ENCODE measurements at places on chromosomes 3 and 15.

GRCh38 chr3:148681080-148681479 is 16.6 kb upstream of the AGTR1 start:
- DNase-seq, result no peak

GRCh38 chr3:48107227-48107626 is 81.0 kb downstream of the CDC25A start:
- DNase-seq, result no peak

DNA sequence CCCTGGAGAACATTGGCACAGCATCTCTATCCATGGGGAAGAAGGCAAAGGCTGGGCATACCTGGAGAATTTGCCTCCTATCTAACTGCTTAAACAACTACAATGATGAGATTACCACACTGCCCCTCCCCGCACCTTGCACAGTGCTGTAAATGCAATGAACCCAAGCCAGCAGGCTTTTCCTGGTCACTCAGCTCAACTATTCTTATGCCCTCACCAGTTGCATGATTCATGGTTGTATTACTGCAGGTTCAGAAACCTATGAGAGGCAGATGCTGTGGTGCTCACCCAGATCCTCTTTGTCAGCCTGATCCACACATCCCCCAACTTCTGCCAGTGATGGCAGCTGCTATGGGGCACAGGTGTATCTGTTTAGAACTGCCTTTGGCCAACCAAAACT is 77.7 kb upstream of the STAC start:
- DNase-seq, result no peak

GRCh38 chr3:37442397-37442796 is 268.0 kb upstream of the LRRFIP2 start:
- no peak for DNase-seq

DNA sequence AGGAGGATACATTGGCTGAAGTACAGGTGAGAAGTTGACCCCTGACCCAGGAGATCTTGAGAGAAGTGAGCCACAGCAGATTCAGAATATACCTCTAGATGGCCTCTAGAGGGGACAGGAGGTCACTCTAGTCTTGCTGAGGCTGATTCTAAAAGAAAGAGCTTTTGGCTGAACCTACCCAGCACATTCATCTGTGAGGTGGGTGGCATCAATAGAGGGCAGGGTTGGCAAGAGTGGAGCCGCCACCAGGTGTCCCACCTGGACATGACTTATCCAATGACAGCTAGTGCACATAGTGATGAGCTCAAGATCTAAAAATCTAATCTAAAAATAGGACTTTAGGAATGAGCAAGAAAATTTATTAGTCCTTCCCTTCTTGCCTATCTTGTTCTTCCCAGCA is 51.6 kb downstream of the CYP19A1 start:
- DNase-seq, result peak; percentile 41

DNA sequence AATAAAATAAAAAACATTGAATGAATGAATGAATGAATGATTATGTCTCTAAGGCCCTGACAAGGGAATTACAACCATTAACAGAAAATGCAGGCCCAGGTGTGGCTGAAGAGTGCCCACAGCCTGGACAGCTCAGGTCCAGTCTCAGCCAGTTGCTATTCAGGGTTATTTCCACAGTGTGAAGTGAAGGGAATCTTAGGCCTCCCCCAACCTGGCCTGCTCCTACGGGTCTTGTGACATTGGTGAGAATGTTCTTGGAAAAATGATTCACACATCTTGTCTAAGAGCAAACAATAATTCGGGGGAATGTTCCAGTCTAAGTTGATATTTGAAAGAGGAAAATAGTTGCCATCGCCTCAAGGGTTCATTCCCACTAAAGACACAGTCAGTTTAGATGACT is 37.0 kb downstream of the MINDY4B start:
- no peak for DNase-seq

- no peak for DNase-seq
These were observed 51.6 kb upstream of the LCTL start for GRCh38 chr15:66617137-66618090.

GRCh38 chr3:83093222-83093572 is 1331.8 kb upstream of the GBE1 start:
- no peak for DNase-seq

GRCh38 chr3:99325402-99325801 is 313.0 kb upstream of the COL8A1 start:
- no peak for DNase-seq

All from 8988T (cell line).